Naive thymus-derived CD4-positive, alpha-beta T cell (primary cell): ENCODE measurements at places on chromosomes 3 and 15. TPM values are rescaled to one million over a fixed set of nuclear protein-coding genes. Genes with fewer than 3 reads are reported as not detected.
A peak's percentile ranks its signal among the peaks of the same experiment; 100 is the strongest.

The CPN2 gene
- total RNA-seq = not detected

- no peak overlapping the region for H3K4me3 ChIP-seq
- no peak for DNase-seq
- no peaks in the 10 kb centered on the region for H3K36me3 ChIP-seq
- no peak overlapping the region for H3K27ac ChIP-seq
- H3K4me1 ChIP-seq = no peaks in the 10 kb centered on the region
Observed at GRCh38 chr15:80169768-80170357, 17.1 kb downstream of the FAH start.

The TRH gene
- total RNA-seq = not detected

GRCh38 chr3:78087134-78087533, 1047.2 kb downstream of the ROBO2 start:
- H3K4me3 ChIP-seq = no peak overlapping the region
- no peak overlapping the region for H3K27ac ChIP-seq
- DNase-seq = no peak
- no peaks in the 10 kb centered on the region for H3K36me3 ChIP-seq
- no peaks in the 10 kb centered on the region for H3K4me1 ChIP-seq

The SIDT1 gene
- 60.7 TPM for total RNA-seq

- DNase-seq = no peak
- H3K27ac ChIP-seq = no peak overlapping the region
- H3K4me3 ChIP-seq = no peak overlapping the region
- H3K27me3 ChIP-seq = no peaks in the 10 kb centered on the region
Observed at GRCh38 chr3:159953325-159954085, 35.1 kb upstream of the IL12A start.

The ASB7 gene
- 15.7 TPM for total RNA-seq

- no peak overlapping the region for H3K4me3 ChIP-seq
- no peaks in the 10 kb centered on the region for H3K27me3 ChIP-seq
- H3K36me3 ChIP-seq = no peaks in the 10 kb centered on the region
- H3K4me1 ChIP-seq = no peaks in the 10 kb centered on the region
- DNase-seq = no peak
- no peak overlapping the region for H3K27ac ChIP-seq
Observed at GRCh38 chr15:66051833-66052232, 182.5 kb downstream of the RAB11A start.

- no peaks in the 10 kb centered on the region for H3K27me3 ChIP-seq
- H3K4me1 ChIP-seq = no peaks in the 10 kb centered on the region
- H3K27ac ChIP-seq = no peak overlapping the region
- no peak overlapping the region for H3K4me3 ChIP-seq
- H3K36me3 ChIP-seq = no peaks in the 10 kb centered on the region
Observed at GRCh38 chr3:117367861-117368260, 658.3 kb downstream of the TUSC7 start.

GRCh38 chr15:60945196-60945595, 283.9 kb downstream of the RORA start:
- DNase-seq = no peak
- no peaks in the 10 kb centered on the region for H3K36me3 ChIP-seq
- no peak overlapping the region for H3K27ac ChIP-seq
- H3K27me3 ChIP-seq = no peaks in the 10 kb centered on the region
- H3K4me3 ChIP-seq = no peak overlapping the region

The FSIP1 gene
- 0.51 TPM for total RNA-seq

- H3K36me3 ChIP-seq = no peaks in the 10 kb centered on the region
- DNase-seq = no peak
Observed at GRCh38 chr15:78841891-78842290, 30.6 kb upstream of the ADAMTS7 start.

DNA sequence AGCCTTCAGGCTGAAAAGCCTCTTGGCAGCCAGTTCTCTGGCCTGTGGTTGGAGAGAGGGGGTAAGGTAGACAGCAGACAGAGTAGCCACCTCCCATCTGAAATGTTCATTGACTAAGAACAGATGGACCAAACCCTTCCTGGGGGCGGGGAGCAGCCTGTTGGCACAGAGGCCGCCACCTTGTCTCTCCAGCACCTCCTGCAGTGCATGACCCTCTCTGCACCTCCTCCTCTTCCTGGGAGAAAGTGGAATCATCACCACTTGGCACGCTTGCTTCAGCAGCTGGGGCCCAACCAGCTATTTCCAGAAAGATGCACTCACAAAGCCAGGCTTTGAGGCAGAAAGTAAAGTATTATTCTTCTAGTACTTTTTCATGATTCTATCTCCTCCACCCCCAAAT, 313.4 kb upstream of the CHRM5 start:
- no peak for DNase-seq
- no peak overlapping the region for H3K4me3 ChIP-seq
- no peaks in the 10 kb centered on the region for H3K27me3 ChIP-seq
- H3K36me3 ChIP-seq = no peaks in the 10 kb centered on the region
- H3K27ac ChIP-seq = no peak overlapping the region
- H3K4me1 ChIP-seq = no peaks in the 10 kb centered on the region

- H3K27ac ChIP-seq = no peak overlapping the region
- DNase-seq = no peak
- H3K4me1 ChIP-seq = no peaks in the 10 kb centered on the region
Observed at GRCh38 chr15:54424171-54424570, 445.9 kb downstream of the UNC13C start.

GRCh38 chr3:149515249-149515648, 40.8 kb downstream of the TM4SF4 start:
- no peak overlapping the region for H3K27ac ChIP-seq
- no peaks in the 10 kb centered on the region for H3K4me1 ChIP-seq
- no peaks in the 10 kb centered on the region for H3K27me3 ChIP-seq
- no peaks in the 10 kb centered on the region for H3K36me3 ChIP-seq
- DNase-seq = no peak
- H3K4me3 ChIP-seq = no peak overlapping the region

DNA sequence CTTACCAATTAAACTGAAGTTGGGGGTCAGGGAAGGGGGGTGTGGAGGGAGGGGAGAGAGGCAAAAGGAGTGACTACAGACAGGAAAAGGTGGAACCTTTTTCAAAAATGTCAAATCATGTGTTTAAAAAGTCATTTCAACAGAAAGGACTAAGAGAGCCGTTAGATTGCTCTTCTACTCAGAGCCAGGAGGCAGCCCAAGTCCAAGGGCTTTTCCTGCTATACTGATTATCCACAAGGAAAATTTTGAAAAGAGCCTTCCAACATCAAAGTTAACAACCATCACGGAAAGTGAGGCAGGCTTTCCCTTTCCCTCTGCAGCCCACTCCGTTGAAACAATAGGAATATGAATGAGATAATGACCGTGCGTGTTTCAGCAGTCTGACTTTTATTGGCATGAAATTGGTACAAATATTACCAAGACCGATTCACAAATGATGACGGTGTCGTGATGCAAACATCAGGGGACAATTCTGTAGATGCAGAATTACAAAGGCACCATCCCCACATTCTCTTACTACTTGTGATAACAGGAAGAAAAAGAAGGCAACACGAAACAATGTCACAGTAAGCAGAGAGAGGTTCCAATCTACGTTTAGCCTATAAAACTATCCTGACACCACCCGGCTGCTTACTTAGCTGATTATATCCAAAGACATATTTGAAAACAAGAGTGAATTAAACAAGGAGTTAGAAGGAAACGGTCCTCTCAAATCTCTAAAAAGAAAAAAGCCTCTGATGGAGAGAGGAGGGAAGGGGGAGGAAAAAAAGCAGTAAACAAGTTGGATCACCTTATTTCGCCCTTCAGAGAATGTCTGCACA, 453.7 kb downstream of the FOXP1 start:
- no peaks in the 10 kb centered on the region for H3K27me3 ChIP-seq
- no peaks in the 10 kb centered on the region for H3K36me3 ChIP-seq
- H3K27ac ChIP-seq = peak overlapping the region; percentile 89
- DNase-seq = peak; percentile 31
- H3K4me1 ChIP-seq = peaks cover 51% of the 10 kb centered on the region
- H3K4me3 ChIP-seq = peak overlapping the region; percentile 71

GRCh38 chr3:39524107-39524506, 56.6 kb downstream of the MOBP start:
- H3K27ac ChIP-seq = no peak overlapping the region
- no peaks in the 10 kb centered on the region for H3K4me1 ChIP-seq
- no peak overlapping the region for H3K4me3 ChIP-seq

DNA sequence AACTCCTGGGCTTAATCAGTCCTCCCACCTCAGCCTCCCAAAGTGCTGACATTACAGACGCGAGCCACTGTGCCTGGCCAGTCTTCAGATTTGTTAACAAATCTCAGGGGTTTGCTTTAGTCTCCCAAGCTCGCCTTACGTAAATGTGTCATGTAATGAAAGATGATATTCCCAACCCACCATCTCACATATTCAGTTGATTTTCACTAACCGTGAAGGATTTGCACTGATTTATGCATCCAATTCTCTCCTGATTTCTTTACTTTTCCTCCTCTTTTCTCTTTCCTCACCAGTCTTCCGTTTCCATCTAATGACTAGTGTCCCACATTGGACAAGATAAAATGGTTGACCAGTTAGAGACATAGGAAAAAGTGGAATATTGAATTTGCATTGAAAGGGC, 72.6 kb downstream of the TCF12 start:
- H3K36me3 ChIP-seq = no peaks in the 10 kb centered on the region
- no peak overlapping the region for H3K4me3 ChIP-seq
- H3K4me1 ChIP-seq = peaks cover 3% of the 10 kb centered on the region
- H3K27me3 ChIP-seq = no peaks in the 10 kb centered on the region
- no peak for DNase-seq
- no peak overlapping the region for H3K27ac ChIP-seq

- no peaks in the 10 kb centered on the region for H3K36me3 ChIP-seq
- no peak overlapping the region for H3K27ac ChIP-seq
- DNase-seq = no peak
- no peaks in the 10 kb centered on the region for H3K27me3 ChIP-seq
- H3K4me1 ChIP-seq = no peaks in the 10 kb centered on the region
Observed at GRCh38 chr15:45389351-45389750, 11.0 kb upstream of the GATM start.

DNA sequence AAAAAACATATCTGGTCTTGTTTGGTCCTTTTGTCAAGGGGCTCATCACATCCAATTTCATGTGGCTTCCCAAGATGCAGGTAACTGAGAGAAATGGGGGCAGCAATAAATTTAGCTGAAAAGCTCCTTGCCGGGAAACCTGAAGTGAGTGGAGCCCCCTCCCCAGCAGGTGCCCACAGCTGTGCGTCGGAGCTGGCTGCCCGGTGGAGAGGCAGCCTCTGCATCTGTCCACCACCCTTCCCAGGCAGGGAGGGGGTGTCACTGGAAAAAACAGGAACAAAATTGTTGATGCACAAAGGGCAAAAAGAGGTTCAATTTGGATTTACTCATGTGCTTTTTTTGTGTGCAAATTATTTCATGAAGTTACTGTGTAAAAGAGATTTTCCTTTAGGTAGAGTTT, 249.4 kb upstream of the LYSMD4 start:
- H3K4me1 ChIP-seq = no peaks in the 10 kb centered on the region
- H3K27ac ChIP-seq = no peak overlapping the region
- DNase-seq = no peak
- H3K27me3 ChIP-seq = no peaks in the 10 kb centered on the region

DNA sequence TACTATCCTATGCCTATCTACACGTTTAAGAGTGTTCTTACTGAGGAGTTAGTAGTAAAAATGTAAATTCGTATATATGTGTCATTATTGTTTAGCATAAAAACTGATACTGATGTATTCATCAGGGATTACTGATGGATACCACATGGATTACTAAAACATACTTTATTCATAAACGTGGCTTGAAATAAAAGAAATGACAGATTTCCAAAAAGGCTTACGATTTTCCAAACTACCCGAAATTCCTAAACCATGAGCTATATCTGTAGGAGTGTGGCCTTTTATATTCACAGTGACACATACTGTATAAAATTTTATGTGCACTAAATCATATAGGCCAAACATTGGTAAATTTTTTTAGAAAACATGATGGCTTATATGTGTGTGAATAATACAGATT, 6.9 kb downstream of the TSC22D2 start:
- no peak for DNase-seq
- H3K4me3 ChIP-seq = no peak overlapping the region
- H3K36me3 ChIP-seq = peaks cover 3% of the 10 kb centered on the region
- no peak overlapping the region for H3K27ac ChIP-seq
- no peaks in the 10 kb centered on the region for H3K27me3 ChIP-seq
- peaks cover 34% of the 10 kb centered on the region for H3K4me1 ChIP-seq

- H3K36me3 ChIP-seq = no peaks in the 10 kb centered on the region
- no peak for DNase-seq
- H3K27me3 ChIP-seq = no peaks in the 10 kb centered on the region
- H3K27ac ChIP-seq = no peak overlapping the region
- H3K4me1 ChIP-seq = no peaks in the 10 kb centered on the region
Observed at GRCh38 chr3:24490151-24490550, 4.5 kb downstream of the THRB start.

DNA sequence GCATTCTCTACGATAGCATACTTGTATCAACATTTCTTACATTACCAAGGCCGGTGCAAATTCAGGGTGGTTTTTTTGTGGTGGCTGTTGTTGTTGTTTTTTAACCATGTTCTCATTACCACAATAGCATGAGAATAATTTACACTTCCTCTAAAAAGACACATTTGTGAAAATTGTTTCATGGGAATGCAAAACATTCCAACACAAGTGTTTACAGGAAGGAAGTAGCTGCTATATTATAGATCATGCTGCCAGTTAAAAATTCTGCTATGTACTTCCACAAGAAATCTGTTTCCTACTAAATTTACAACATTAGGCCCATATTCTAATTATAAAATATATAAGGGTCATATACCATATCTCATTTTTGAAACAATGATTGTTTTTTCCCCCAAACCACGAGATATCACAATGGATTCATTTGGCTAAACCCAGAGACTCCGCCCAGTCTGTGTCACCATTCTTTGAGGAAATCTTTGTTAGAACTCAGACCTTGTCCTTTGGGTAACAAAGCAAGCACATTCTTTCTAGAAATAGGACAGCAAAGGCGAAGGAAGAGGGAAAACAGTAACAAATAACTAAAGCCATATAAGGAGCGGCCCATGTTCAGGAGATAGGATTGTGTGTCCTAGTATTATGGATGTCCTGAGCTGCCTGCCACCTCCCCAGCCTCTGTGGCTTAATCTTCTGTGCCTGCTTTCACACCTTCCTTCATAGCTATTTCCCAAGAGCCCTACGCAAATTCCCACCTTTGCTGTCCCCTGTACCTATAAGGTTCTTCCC, 60.1 kb downstream of the UACA start:
- H3K27ac ChIP-seq = no peak overlapping the region
- H3K4me3 ChIP-seq = no peak overlapping the region
- H3K36me3 ChIP-seq = no peaks in the 10 kb centered on the region
- DNase-seq = no peak

- H3K4me3 ChIP-seq = no peak overlapping the region
- no peak overlapping the region for H3K27ac ChIP-seq
- DNase-seq = no peak
- H3K4me1 ChIP-seq = no peaks in the 10 kb centered on the region
- H3K36me3 ChIP-seq = no peaks in the 10 kb centered on the region
Observed at GRCh38 chr3:171865191-171865865, 22.2 kb downstream of the TMEM212 start.

The PPP1R14D gene
- total RNA-seq = not detected in 2 replicates
